ENCODE measurements at places on chromosomes 6 and 20. TPM values are rescaled to one million over a fixed set of nuclear protein-coding genes. Genes with fewer than 3 reads are reported as not detected.

- H3K27me3 ChIP-seq, result no peaks in the 10 kb centered on the region
- H3K27ac ChIP-seq, result no peak overlapping the region
- H3K4me3 ChIP-seq, result no peak overlapping the region
- DNase-seq, result peak; percentile 13
These were observed 42.2 kb downstream of the FLRT3 start for GRCh38 chr20:14295238-14295637.

GRCh38 chr20:40632346-40632976, 56.6 kb downstream of the MAFB start:
- no peaks in the 10 kb centered on the region for H3K36me3 ChIP-seq
- no peak for DNase-seq
- H3K4me1 ChIP-seq, result no peaks in the 10 kb centered on the region
- no peak overlapping the region for H3K27ac ChIP-seq

DNA sequence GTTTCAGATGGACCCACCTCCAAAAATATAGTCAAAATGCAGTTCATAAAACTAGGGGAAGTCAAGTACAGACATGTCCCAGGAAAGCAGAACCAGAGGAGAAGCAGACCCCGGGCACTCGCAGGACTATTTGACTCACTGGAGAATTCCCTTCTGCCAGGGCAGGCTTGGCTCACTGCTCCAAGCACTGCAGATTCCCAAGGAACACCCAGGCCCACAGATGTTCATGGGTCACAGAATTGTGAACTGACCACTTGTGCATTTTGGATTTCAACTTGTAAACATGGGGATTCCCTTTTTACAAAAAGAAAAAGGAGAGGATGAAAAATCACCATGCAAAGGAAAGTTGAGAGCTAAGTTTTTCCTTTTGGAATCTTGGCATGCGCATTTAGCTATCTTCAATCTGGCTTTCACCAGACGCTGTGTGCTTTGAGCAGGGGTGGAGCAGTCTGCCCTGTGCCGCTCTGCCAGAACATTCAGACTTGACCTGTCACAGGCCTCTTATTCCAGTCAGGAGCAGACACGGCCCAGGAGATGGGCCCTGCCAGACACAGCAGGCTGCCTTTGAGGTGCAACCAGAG, 237.5 kb upstream of the TAB2 start:
- no peak overlapping the region for H3K4me3 ChIP-seq
- no peaks in the 10 kb centered on the region for H3K27me3 ChIP-seq
- H3K36me3 ChIP-seq, result 0 out of 2 replicates have a peak, but pooled peaks cover 4% of the 10 kb centered on the region

DNA sequence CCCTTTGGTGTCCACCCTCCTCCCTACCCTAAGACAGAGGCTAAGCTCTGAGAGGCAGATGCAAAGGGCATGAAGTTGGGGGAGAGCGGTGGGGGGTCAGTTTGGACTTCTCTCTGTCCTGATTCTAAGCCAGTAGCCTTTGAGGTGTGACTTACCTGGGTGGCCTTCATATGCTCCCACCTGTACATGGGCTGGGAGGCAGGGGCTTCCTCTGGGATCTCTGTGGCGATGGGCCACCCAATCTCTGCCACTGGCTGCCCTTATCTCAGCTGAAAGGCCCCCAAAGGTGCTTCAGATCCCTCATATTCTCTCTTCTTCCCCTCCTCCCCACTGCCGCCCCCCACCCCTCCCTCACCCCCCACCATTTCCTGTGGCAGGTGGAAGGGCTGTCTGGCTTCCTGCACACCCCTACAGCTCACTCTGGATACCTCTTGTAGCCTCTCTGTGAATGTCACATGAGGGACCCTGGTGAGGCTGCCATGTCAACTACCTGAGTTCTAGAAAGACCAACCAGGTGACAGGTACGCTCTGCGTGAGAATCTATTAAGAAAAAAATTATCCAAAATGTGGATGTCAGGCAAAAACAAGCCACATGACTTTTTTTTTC, 34.0 kb downstream of the PNLDC1 start:
- H3K36me3 ChIP-seq, result no peaks in the 10 kb centered on the region
- H3K27ac ChIP-seq, result no peak overlapping the region
- peaks cover 44% of the 10 kb centered on the region for H3K4me1 ChIP-seq
- no peak for DNase-seq

- no peaks in the 10 kb centered on the region for H3K4me1 ChIP-seq
- DNase-seq, result no peak
- no peaks in the 10 kb centered on the region for H3K27me3 ChIP-seq
- H3K36me3 ChIP-seq, result no peaks in the 10 kb centered on the region
- H3K4me3 ChIP-seq, result no peak overlapping the region
These were observed 129.0 kb downstream of the MAP3K7 start for GRCh38 chr6:90457867-90458259.

TBXT gene
- 0.23 TPM for polyA plus RNA-seq

DNA sequence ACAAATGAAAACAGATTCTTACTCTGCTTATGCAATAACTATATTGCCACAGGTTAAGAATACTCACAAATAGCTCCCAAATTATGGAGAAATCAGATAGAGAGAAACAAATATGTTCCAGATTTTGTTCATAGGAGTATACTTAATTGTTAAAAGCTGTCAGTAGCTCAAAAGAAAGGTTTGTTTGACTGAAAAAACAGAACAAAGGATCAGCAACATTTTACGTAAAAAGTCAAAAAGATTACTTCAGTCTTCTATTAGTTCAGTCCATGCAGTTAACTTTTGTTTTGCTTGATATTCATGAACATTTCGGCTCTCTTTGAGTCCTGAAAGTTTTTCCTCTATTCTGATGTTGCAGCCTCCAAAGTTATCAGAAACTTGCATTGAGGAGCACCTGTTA, 13.4 kb upstream of the NANP start:
- H3K27ac ChIP-seq, result no peak overlapping the region
- H3K27me3 ChIP-seq, result no peaks in the 10 kb centered on the region
- DNase-seq, result peak; percentile 27
- peaks cover 20% of the 10 kb centered on the region for H3K36me3 ChIP-seq
- H3K4me1 ChIP-seq, result 0 out of 2 replicates have a peak, but pooled peaks cover 6% of the 10 kb centered on the region

ZNF334 gene
- 12.4 TPM for polyA plus RNA-seq

- DNase-seq, result peak; percentile 57
- H3K27me3 ChIP-seq, result no peaks in the 10 kb centered on the region
- no peaks in the 10 kb centered on the region for H3K36me3 ChIP-seq
- peak overlapping the region; percentile 97 for H3K27ac ChIP-seq
- peak overlapping the region; percentile 58 for H3K4me3 ChIP-seq
These were observed 1.2 kb downstream of the TRAF3IP2 start for GRCh38 chr6:111604259-111605099.

DNA sequence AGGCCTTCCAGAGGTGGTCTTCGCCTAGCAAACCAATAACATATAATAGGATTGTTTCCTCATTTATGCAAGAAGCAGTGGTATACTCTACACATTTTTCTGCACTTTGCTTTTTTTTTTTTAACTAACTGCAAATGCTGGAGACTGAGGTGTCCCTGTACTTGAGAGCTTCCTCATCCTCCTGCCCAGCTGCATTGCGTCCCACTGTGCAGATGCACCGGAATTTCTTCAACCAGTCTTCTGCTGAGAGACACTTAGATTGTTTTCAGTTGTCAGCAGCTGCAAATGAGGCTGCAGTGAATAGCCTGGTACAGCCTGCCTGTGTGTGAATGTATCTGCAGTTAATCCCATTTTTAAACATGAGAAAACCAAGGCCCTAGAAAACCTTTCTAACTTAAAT, 11.5 kb downstream of the FGD2 start:
- H3K27me3 ChIP-seq, result no peaks in the 10 kb centered on the region
- H3K36me3 ChIP-seq, result no peaks in the 10 kb centered on the region
- no peaks in the 10 kb centered on the region for H3K4me1 ChIP-seq
- no peak for DNase-seq
- no peak overlapping the region for H3K4me3 ChIP-seq

- no peaks in the 10 kb centered on the region for H3K27me3 ChIP-seq
- no peak overlapping the region for H3K4me3 ChIP-seq
- H3K4me1 ChIP-seq, result no peaks in the 10 kb centered on the region
- no peak for DNase-seq
- no peaks in the 10 kb centered on the region for H3K36me3 ChIP-seq
- no peak overlapping the region for H3K27ac ChIP-seq
These were observed 23.4 kb upstream of the RNF144B start for GRCh38 chr6:18363746-18364145.

DNA sequence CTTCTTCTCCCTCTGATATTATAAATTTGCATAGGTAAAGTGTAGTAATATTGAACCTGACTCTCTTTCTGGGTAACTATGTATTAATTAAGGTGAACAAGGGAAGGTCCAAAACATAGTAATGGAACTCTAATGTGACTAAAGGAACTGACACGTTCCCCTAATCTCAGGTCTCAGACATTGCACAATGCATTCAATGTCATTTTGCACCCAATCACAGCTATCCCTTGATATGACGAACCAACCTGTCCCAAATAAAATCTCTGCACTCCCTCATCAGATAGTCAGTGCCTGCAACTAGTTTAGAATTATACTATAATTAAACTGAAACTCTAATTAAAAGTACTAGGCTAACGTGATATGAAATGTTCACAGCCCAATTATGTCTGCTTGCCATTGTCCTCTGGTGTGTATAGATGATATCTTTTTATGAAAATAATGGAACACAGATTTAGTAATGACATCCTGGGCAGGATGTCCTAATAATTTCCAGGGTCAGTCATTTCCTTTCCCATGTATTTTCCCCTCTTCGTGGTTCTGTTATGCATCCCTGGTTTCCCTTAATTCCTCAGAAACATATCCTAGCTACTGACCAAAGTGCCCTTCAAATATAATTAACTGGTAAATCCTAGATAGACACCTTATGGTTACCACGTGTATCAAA, 36.8 kb downstream of the PTPRK start:
- H3K36me3 ChIP-seq, result no peaks in the 10 kb centered on the region
- H3K27me3 ChIP-seq, result no peaks in the 10 kb centered on the region
- H3K27ac ChIP-seq, result no peak overlapping the region
- DNase-seq, result no peak
- H3K4me3 ChIP-seq, result no peak overlapping the region
- H3K4me1 ChIP-seq, result peaks cover 35% of the 10 kb centered on the region

Data from GM23338 (cell line).